ENCODE measurements at places on chromosomes 2 and 18. TPM values are rescaled to one million over a fixed set of nuclear protein-coding genes. Genes with fewer than 3 reads are reported as not detected.

DNA sequence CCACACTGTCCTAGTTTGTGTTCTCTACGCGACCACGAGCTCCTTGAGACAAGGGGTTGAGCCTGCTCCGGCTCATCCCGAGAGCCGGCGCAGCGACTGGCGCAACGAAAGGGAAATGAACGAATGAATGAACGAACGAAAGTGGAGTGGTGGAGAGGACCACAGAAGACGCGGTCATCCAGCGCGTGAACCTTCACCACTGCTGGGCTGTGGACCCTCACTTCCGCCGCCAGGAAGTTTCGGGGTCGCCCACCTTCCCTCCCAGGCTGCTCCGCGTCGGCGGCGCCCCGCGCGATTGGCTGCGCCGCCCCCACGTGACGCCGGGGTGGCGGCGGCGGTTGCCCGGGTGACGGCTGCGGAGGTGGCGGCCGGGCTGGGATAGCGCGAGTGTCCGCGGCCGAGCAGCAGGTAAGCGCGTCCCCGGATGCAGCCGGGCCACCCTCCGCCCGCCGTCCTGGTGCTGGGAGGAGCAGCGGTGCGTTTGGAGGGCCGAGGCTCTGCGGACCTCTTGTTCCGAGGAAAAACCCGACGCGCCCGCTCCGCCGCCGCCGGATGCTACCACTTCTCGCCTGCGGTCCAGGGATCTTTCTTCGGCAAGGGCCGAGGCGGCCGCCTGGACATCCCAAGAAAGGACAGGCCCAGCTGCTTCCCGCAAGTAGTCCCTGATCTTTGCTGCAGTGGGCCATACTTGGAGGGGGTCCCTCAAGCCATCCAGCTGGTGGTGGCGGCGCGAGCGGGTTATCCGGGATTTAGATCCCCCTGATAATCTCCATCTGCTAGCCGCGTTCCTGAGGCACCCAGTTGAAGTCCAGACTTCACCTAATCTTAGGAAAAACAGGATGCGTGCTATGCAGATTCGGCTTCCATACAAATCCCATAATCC lies at the start of gene ARMC9:
Gene ARMC9, plus strand, starts transcription at position 341 of the 883 bp plus-strand sequence. CDS start 7,608 bp downstream, outside the sequence.
- DNase-seq = peak; percentile 92

- DNase-seq = no peak
Measured at GRCh38 chr18:1353025-1353424, 448.4 kb downstream of the ADCYAP1 start.

The MSGN1 gene
- total RNA-seq = not detected

DNA sequence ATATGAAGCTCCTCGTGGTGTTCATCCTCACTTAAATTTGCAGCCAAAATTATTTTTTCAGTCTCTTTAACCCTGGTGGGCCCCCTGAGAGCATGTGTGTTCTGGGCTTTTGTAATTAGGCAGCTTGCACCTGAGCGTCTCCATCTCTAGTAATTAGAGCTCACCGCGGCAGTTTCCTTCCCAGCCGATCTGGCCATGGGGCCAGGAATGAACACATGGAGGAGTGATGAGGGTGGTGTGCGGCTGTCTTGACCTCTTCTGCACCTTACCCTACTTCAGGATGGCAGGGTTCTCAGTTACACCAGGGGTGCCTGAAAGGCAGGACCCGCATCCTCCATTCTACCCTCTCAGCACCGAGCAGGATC lies 98.5 kb downstream of the AFF3 start:
- DNase-seq = no peak

The ICOS gene
- total RNA-seq = not detected

DNA sequence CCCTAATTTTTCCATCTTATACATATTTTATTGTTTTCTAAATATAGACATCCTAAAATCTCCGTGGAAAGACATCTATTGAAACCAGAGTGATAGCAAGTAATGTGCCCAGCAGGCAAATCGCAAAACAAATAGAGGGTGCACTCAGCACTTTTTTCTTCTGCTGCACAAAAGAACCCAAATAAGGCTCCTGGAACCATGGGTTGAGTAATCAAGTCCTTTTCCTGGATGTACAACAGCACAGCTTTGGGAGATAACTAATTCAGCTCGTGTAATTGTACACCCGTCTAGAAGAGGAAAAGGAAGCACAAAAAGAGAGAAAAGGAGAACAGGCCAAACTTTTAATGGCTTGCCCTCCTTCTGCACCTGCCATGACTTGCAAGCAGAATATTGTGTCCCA lies 126.9 kb upstream of the TLK1 start:
- DNase-seq = no peak

GRCh38 chr2:953975-954686 lies 3.5 kb downstream of the SNTG2 start:
- no peak for DNase-seq

GRCh38 chr18:23585007-23585871 lies 1.1 kb downstream of the NPC1 start:
- no peak for DNase-seq

- DNase-seq = no peak
Measured at GRCh38 chr2:223989856-223990232, 32.6 kb downstream of the MRPL44 start.

DNA sequence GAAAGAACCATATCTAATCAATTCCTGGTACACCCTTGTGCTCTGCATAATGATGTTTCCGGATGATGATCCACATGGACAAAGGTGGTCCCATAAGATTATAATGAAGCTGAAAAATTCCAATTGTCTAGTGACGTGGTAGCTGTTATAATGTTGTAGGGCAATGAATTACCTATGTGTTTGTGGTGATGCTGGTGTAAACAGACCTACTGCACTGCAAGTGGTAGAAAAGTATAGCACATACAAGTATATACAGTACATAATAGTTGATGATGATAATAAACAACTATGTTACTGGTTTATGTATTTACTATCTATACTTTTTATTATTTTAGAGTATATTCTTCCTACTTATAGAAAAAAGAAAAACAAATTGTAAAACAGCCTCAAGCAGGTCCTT lies 8.4 kb downstream of the DGKD start:
- no peak for DNase-seq

DNA sequence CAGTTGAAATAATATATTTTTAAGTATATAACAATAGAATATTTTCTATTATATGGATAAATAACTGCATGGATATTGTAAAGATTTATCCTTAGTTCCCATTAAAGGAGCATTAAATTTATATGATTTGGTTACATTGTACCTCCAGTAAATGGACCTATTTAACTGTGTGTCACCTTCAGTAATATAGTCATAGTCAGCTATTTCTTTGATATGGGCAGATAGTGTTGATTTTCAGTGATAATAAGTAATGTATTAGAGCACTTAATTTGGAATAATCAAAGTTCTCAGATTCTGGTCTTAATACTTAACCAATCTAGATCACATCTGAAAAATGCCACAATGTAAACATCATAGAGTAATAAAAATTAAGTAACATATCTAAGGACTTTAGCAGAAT lies 1527.3 kb upstream of the NXPH2 start:
- DNase-seq = no peak

- no peak for DNase-seq
Measured at GRCh38 chr2:181817509-181817908, 74.0 kb upstream of the ITPRID2 start.

- DNase-seq = no peak
Measured at GRCh38 chr2:190670182-190670946, 21.5 kb downstream of the NAB1 start.

The DLX1 gene
- 25.2 TPM for total RNA-seq

DNA sequence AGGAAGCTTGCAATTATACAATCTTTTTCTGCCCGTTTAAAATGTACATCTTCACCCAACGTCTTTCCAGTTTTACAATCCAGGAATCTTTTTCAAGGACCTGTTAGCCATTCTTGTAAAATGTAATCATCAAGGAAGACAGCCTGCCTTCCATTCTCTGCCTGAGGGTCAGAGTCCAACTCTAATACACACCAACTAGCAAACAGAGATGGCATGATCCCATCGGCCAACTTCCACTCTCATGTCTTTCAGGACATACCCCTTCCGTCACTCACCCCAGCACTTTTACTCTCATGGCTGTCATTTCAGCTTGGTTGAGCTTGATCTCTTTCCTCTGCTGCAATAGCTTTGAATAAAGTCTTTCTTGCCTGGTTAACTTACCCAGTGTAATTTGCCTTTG lies 172.5 kb upstream of the NETO1 start:
- DNase-seq = no peak

GRCh38 chr2:174667250-174667860 lies 69.8 kb upstream of the WIPF1 start:
- DNase-seq = no peak

The SMAD2 gene
- total RNA-seq = 145 TPM

DNA sequence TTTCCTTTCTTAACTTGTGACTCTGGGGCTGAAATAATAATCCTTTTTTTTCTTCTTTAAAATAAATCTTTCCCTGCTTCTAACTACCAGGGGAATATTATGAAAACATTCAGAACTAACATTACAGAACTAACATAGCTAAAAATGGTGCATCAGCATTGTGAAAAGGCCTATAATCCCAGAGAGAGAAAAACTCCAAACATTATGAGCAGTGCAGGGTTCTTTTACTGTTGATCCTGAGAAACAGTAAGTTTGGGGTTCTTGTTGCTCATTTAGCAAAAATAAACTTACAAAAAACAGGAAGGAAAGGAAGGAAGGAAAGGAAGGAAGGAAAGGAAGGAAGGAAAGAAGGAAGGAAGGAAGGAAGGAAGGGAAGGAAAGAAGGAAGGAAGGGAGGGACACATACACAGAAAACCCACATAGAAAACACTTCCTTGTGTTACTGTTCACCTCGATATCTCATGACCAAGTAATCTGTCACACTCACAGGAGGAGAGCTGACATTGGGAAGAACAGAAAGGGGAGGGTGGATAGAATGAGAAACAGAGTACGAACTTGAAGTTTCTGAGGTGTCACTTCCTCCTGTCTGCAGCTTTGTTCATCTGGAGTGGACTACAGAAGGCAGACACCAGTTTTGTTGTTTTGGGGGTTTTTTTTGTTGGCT lies 18.4 kb upstream of the PIK3C3 start:
- no peak for DNase-seq

- DNase-seq = no peak
Measured at GRCh38 chr2:86510436-86510933, 52.8 kb downstream of the CHMP3 start.

GRCh38 chr2:10557506-10558265 lies 109.6 kb upstream of the ODC1 start:
- no peak for DNase-seq

- DNase-seq = no peak
Measured at GRCh38 chr18:74284191-74284979, 7.4 kb downstream of the CYB5A start.

DNA sequence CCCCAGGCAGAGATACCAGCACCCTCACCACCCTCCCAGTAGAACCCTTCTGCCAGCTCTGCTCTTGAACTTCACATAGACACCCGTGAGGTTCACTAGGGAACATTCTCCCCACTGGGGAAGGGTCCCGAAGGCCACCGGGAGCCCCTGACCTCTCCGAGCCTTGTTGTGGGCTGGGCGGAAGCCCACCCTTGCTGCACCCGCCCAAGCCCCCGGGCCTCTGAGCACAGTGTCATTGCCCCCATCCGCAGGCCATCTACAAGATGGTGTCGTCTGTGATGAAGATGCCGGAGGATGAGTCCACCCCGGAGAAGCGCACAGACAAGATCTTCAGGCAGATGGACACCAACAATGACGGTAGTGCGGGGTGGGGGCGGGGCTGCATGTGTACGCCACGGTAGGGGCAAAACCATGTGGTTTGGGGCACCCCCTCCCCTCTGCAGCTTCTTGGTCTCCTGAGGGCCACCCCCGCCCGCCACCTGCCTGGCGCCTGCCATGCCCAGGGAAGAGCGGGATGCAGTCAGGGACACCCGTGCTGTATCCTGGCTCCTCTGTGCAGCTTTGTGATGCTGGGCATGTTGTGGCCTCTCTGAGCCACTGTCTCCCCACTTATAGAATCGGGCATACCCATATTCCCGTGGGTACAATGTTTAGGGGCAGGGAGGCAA lies 25.3 kb downstream of the ODC1 start:
- DNase-seq = no peak

The SLC16A14 gene
- 21.6 TPM for total RNA-seq

The CYP26B1 gene
- total RNA-seq = 0.89 TPM

GRCh38 chr2:128746356-128746755 lies 427.7 kb upstream of the HS6ST1 start:
- peak; percentile 83 for DNase-seq

The FAM237A gene
- not detected for total RNA-seq

DNA sequence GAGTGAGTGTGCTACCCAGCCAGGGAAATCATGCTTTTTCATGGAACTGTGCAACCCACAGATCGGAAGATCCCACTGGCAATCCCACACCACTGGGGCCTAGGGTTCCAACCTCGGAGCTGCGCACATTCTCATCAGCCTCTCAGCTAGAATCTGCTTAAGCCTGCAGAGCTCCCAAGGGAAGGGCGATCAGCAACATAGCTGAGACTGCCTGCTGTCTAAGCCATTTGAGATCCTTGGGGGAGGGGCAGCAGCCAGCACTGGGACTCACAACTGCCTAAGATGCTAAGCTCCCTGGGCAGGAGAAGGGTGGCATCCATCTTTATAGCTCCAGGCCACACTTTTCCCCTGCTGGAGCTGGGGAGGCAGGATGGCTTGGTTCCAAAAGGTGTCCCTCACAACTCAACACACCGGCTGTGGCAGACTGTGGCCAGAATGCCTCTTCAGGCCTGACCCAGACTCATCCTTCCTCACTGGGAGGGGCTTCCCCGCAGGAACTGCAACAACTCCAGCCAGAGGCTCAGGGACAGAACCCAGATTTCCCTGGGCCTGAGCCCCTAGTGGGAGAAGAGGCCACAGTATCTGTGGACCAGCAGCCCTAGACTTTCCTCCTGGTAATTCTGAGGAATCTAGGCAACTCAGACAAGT lies 1133.3 kb upstream of the PIK3C3 start:
- DNase-seq = no peak

The CYTIP gene
- total RNA-seq = 0.64 TPM
